ENCODE measurements at places on chromosomes 6 and 20.

- no peak for DNase-seq
Measured at GRCh38 chr6:45557454-45557853, 179.7 kb upstream of the SUPT3H start.

DNA sequence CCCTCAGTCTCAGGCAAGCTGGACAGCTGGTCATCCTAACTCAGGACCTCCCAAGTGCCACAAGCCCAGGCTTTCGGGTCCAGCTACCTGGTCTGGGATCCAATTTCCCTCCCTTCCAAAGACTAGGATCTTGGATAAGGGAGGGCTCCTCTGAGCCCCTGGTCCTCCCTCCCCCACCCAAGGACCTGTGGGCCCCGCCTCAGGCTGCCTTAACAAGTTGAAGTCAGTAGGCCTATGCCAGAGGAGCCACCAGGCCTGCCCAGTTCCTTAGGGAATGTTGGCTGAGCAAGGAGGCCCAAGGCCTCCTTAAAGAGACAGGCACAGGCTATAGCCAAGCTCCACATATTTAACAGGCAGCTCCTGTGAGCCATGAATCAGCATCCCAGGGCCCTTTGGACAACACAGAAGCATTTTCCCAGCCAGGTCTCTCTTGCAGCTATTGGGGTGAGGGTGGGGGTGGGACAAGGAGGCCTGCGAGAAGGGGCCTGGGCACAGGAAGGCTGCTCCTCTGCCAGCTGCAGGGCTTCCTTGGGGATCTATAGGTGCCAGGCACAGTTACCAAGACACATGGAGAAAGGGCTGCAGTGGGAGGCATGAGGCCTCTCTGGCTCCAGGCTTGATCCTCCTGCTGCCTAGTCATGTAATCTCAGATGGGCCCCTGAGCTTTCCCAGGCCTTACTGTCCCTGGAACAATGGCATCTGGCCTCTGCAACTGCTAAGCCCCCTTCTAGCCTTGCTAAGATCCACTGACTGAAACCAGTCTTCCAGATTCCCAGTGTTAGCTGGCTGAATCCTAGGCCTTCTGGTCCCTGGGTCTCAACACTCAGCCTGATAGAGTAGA, 27.4 kb upstream of the NOL4L start:
- no peak for DNase-seq

GRCh38 chr20:12594410-12595088, 414.2 kb upstream of the SPTLC3 start:
- no peak for DNase-seq

- no peak for DNase-seq
Measured at GRCh38 chr6:112909781-112910180, 562.7 kb downstream of the RFPL4B start.

- DNase-seq, result no peak
Measured at GRCh38 chr6:11332463-11332862, 100.0 kb upstream of the NEDD9 start.

DNA sequence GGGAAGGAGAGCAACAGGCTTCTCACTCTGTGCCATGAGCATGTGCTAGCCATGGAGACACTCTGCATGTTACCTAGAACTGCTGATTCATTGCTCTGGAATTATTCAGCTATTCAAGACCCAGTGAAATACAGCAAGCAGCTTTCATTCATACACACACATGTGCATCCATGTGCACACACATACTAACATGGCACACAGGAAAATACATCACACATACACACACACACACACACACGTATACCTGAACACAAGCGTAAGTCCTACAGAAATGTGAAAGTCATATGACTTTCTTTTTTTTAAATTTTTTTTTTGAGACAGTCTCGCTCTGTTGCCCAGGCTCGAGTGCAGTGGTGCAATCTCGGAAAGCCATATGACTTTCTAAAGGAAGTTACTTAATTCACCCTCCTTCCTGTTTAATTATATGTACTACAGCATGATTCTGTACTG, 108.2 kb upstream of the NFATC2 start:
- DNase-seq, result no peak
